ENCODE measurements at places on chromosomes 2 and 18.
A peak's percentile ranks its signal among the peaks of the same experiment; 100 is the strongest.

- DNase-seq, result peak; percentile 72
Measured at GRCh38 chr2:20578895-20579825, 71.7 kb downstream of the HS1BP3 start.

- DNase-seq, result no peak
Measured at GRCh38 chr18:75696391-75696790, 268.9 kb upstream of the SMIM21 start.

GRCh38 chr2:226135861-226136548 lies 663.6 kb downstream of the IRS1 start:
- no peak for DNase-seq

- DNase-seq, result no peak
Measured at GRCh38 chr2:29469516-29469915, 354.3 kb downstream of the CLIP4 start.

DNA sequence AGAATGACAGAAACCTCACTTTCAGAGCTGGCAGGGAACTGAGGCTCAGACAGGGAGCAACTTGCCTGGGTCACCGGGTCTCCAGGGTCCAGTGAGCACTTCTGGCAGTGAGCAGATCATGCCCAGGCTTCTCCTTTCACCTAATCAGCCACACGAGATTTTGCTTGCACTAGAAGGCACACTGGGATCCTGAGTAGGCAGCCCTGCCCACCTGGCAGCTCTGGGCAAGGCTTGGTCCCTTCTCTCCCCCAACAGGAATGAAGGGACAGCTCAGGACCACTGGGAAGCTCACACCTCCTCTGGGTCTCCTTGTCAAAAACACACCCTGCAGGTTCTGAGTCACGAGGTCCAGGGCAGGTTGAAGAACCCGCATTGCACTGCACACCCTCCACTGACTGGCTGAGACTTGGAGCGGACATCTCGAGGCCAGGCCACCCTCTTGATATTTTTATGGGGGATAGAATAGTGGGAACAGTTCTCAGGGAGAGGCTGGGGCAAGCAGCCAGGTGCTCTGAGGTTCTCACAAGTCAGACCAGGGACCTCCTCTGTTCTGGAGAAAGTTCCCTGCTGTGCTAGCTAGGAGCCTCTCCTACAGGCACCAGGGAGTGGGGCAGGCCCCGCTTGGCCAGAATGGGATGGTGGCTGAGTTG lies 5.7 kb downstream of the MAL start:
- DNase-seq, result no peak

GRCh38 chr18:7957297-7957696 lies 390.2 kb downstream of the PTPRM start:
- no peak for DNase-seq

DNA sequence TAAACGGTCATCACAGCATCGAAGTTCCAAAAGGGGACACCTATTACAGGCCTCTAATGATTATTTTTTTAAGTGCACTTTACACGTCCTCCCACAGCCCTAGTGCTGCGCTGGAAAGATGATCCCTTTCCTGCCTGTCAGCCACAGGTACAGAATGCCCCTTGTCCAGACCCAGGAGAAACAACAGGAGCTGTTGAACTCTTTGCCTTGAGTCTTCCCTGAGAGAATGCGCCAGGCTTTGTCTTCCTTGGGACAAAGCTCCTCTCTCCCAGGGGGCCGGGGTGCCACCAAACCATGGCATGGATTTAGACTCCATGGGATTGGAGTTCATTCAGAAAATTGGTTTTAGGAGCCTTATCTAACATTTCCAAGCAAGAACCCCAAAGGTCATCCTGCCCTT lies 319.0 kb upstream of the SOX11 start:
- DNase-seq, result peak; percentile 90

GRCh38 chr18:23146861-23147469 lies 11.7 kb downstream of the CABLES1 start:
- no peak for DNase-seq

GRCh38 chr2:171389325-171389724 lies 44.5 kb downstream of the METTL8 start:
- no peak for DNase-seq

DNA sequence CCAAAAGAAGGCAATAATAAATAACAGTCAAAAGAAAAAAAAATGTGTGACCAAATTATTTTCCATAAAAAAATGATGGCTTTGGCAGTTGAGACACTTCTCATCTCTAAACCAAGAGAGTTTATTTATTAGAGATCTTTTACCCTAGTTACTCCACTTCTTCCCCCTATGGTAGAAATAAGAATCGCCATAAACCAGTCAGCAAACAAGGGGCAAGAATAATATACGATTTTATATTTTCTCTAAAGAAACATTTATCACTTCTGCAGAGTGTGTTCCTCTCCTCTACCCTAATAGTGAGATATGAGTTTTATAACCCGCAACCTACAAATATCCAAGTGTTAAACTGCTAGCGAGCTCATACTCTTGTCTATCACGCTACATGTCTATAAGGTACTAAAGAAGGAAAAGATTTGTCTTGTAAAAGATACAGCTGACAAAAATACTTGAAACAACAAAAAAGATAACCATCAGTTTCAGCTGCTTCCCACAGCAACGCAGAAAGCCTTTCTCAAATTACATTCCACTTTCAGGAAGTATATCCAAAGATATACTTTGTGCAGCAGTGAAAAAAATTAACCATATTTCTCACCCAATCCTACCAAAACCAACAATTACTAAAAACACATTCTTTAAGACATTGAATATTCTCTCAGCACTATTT lies 2.3 kb downstream of the RNF103 start:
- DNase-seq, result no peak

DNA sequence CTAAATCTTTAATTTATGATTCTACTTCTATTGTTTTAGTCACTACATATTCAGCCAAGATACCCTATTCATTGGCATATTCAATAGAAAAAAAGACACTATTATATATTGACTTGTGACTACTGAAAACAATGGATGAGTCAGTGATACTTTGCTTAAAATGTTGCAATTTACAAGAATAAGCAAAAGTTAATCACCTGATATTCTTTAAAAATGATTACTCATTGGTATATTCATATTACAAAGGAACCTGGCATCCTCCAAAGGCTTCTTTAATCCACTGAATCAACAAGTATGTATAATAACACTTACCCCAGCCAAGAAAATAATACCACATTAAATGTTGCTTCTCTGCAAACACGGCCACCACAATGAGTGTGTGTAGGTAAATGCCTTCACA lies 87.8 kb downstream of the CALCRL start:
- DNase-seq, result no peak

- DNase-seq, result no peak
Measured at GRCh38 chr2:201362396-201362795, 5.3 kb upstream of the FLACC1 start.

DNA sequence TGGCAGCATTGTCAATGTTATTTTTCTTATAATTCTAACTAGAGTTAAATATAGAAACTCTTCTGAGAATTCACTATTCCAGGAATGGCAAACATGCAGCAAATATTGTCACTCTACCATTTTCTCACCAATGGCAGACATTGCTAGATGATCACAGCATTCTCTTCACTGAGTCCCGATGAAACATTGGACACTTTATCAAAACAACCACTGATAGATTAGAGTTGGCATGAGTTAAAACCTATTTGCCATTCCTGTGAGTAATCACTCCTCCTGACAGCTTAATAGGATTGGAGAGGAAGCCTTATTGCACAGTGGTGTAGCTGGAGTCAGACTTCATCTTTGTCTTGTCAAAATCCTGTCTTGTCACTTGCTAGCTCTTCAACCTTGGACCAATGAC lies 163.9 kb upstream of the THUMPD2 start:
- no peak for DNase-seq

GRCh38 chr2:98508709-98509066 lies 64.0 kb downstream of the INPP4A start:
- DNase-seq, result no peak

DNA sequence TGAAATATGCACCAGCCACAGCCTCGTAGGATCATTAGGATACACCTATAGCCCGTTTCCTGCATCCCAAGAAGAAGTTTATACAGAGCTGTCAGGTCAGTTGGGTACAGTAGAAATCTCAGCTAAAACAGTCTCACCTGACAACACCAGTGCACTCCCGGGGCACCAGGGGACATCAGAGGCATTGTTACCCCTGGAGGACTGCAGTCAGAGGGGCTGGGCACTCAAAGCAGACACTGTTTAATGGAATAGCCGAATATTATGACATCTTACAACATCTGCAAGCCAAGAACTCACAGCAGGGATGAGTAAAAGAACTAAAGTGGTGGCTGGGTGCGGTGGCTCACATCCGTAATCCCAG lies 93.0 kb upstream of the ID2 start:
- DNase-seq, result no peak

DNA sequence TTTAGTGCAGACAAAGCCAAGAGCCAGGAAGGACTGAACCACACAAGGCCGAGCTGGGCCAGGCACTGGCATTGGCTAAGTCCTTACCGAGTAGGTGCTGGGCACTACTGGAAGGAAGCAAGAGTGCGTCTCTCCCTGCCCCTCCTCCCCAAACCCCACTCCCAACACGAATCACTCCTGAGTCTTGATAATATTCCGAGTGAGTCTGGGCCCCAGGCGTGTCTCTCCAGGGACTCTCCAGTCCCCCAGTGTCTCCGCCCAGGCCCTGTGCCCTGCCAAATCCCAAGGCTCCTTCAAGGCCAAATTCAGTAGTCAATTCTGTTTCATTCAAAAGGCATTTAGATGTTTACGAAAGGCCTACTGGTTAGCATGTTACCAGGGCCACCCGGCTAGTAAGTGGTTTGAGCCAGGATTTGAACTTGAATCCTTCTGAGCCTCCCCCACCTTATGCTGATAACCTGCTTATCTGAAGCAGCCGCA lies 82.8 kb downstream of the GLI2 start:
- no peak for DNase-seq

DNA sequence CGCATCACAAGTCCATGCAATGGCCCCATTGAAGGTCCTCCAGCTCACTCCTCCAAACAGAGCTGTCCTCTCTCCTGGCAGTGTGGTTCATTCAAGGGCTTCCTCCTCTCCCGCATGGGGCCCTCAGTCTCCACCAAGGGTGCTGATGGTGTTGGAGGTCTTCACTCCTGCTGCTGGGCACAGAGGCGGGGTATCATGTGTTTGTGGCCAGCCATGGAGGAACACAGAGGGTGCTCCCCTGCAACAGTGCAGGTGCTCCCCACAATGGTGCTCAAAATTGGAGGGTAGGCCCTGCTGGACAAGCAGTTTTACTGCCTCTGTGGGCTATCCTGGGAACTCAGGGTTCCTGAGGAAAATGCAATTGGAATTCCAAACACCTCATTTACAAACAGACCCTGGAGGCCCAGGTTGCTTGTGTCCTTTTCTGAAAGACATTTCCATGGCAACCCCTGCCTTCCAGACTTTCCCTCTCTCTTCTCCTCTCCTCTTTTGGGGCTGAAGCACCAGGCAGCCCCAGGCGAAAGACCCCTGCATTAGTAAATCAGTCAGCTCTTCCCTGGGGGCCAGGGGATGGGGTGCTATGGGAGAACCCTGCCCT lies 256.0 kb downstream of the HAUS1 start:
- DNase-seq, result no peak

DNA sequence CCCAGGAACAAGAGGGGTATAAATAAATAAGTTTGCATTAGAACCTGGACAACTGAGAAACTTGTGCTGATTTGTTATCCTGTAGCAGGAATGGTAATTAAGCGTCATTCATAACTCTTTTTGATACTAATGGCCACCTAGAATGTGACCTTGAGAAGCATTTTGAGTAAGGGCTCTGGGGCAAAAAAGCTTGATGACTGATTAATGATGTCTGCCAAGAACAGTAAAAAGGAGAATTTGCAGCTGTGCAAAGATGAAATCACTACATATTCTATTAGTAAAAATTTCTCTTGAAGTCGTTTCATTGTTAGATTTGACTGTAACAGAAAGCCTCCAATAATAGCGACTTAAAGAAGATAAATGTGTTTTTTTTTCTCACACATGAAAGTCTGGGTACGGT lies 157.7 kb downstream of the PRKCE start:
- no peak for DNase-seq

- no peak for DNase-seq
Measured at GRCh38 chr2:227942021-227942420, 70.6 kb downstream of the DAW1 start.

- no peak for DNase-seq
Measured at GRCh38 chr2:80292474-80292873, 12.1 kb downstream of the LRRTM1 start.

GRCh38 chr2:69902213-69902922 lies 8.6 kb downstream of the SNRNP27 start:
- DNase-seq, result no peak

GRCh38 chr2:85695691-85696668 lies 1.8 kb downstream of the GNLY start:
- DNase-seq, result no peak

GRCh38 chr2:160651416-160652200 lies 158.0 kb upstream of the RBMS1 start:
- no peak for DNase-seq

- no peak for DNase-seq
Measured at GRCh38 chr18:59898609-59899297, 1.0 kb upstream of the PMAIP1 start.

- no peak for DNase-seq
Measured at GRCh38 chr2:33288011-33288410, 188.4 kb upstream of the RASGRP3 start.

DNA sequence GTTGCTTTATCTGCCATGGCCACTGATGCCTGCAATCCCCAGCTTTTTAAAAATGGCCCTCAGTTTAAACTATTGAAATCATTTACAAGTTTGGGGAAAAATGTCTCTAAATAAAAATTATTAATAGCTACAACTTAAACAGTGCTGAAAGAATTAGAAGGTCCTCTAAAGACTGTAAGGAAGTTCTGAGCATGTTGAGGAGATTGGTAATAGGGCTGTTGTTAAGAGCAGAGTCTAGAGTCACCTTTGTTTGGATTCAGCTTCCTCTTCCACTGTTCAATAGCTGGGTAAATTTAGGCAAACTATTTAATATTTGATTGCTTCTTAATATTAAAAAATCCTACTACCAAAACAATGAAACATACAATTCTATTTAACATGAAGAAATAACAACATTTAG lies 1127.1 kb upstream of the DDX18 start:
- no peak for DNase-seq

- DNase-seq, result no peak
Measured at GRCh38 chr2:237312021-237312755, 101.8 kb downstream of the COL6A3 start.

- peak; percentile 58 for DNase-seq
Measured at GRCh38 chr18:34710934-34711333, 836 bp downstream of the DTNA start.

DNA sequence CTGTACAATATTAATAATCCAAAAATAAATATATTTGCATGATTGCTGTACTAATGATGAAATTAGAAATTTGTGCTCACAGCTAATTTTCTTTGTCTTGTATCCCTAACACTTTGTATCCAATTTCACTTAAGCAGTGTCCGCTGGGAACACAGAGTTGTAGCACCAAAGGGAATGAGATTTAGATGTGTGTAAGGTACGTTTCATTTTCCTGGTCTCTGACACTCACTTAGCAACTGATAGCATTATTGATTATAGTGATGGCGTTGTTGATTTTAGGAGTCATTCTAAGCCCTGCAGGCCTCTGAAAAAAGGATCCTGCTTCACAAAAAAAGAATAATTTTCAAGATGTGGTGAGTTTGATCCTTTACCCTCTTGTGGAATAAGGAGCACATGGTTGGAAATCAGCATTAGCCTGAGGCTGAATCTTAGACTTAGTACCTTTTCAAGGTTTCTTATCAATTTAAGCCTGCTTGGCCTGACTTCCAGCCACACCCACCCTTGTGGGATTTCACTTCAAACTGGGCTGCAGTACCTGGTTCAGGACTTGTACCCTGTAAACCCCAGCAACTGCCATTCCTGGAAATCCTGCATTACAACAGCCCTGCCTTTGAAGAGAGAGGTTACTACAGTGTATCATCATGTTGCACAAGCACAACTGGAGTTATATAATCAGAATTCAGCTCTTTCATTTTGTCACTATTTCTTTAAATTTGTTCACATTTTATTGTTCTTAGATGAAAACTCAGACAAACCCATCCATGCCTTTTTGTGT lies 116.2 kb downstream of the RND3 start:
- DNase-seq, result no peak
